ENCODE measurements at places on chromosomes 5 and 9.

DNA sequence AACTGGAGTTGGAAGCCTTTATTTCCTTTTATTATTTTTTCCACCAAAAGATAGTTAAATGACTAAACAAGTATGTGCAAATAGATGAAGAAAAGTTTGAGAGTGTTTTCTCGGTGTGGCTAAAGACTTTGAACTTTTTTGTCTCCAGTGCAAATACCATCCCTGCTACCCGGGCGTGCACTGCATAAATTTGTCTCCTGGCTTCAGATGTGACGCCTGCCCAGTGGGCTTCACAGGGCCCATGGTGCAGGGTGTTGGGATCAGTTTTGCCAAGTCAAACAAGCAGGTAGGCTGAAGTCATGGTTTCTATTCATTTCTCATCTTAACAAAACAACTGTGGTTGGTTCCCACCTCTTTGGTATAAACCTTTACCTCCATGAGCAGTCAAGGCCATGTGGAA, 26.4 kb downstream of the THBS4 start:
- DNase-seq = no peak

- peak; percentile 15 for DNase-seq
Measured at GRCh38 chr9:130118841-130119518, 53.2 kb upstream of the NCS1 start.

DNA sequence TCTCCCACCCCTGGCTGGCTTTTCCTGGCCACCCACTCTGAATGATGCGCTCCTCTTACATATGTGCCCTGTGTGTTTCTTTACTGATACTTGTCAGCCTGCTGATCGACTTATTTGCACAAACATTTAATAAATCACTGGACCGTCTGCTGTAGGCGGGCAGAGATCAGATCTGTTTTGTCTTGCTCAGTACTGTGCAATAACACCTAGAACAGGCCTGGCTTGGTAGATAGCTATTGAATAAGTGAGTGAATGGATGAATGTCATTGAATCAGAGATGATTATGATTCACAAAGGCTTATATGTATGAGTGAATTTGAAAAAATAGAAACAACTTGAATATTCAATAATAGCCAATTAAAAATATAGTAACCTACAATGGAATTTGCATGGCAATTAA, 165.1 kb downstream of the RGS3 start:
- DNase-seq = no peak

DNA sequence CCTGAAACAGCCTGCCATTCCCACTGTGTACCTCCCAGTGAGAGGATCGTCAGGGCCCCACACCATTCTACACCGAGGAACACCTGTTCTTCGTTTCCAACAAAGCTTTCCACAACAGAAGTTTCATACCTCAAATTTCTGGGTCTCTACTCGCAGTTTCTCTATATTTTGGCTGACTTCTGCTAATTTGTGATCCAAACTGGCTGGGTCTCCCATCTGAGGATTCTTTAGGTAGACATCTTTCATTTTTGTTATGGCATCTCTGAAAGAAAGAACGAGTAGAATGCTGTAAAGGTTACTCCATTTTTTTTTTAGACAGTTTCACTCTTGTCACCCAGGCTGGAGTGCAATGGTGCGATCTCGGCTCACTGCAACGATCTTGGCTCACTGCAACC, 67.5 kb downstream of the USP20 start:
- no peak for DNase-seq

- no peak for DNase-seq
Measured at GRCh38 chr9:136741883-136742571, 713 bp downstream of the LCN10 start.

DNA sequence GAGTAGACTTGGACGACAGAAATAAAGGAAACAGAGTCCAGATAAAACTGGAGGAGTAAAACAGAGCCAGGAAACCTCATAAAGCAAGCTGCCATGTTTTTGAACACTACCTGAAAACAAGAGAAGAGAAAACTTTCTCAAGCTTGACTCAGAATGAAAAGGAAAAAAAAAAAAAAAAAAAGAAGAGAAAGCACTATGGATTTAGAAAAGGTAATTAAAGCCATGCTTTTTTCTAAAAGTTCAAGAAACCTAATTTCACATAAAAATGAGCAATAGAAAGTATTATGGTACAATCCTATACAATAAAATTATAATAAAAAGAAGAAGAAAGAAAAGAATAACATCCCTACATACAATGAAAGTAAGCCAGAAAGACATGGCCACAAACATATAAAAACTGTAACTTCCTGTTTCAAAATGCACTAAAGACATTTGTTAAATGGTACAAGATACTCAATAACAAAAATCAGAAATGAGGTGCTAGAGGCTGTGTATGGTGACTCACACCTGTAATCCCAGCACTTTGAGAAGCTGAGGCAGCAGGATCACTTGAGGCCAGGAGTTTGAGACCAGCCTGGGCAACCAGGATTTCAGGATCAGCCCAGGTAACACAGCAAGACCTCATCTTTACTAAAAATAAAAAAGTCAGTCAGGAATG, 129.5 kb downstream of the SIL1 start:
- no peak for DNase-seq

- peak; percentile 15 for DNase-seq
Measured at GRCh38 chr9:806285-807156, 35.0 kb upstream of the DMRT1 start.

DNA sequence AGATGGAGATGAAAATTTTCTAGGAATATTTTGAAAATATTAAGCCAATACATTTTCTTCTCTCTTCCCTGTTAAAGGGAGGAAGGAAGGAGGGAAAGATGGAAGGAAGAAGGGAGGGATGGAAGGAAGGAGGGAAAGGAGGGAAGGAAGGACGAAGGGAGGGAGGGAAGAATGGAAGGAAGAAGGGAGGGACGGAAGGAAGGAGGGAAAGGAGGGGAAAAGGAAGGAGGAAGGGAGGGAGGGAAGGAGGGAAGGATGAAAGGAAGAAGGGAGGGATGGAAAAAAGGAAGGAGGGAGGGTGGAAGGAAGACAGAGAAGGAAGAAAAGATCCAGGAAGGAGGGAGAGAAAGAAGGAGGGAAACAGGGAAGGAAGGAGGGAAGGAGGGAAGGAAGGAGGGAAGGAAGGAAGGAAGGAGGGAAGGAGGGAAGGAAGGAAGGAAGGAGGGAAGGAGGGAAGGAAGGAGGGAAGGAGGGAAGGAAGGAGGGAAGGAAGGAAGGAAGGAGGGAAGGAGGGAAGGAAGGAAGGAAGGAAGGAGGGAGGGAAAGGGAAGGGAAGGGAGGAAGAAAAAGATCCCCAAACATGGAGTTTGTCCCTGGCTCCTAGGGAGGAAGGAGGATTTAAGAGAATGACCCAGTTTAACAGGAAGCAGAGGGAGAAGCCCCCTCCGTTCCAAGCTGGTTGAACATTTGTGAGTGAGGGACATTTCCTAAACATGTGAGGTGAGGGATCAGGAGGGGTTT, 70.3 kb upstream of the NEURL1B start:
- no peak for DNase-seq

GRCh38 chr9:91158286-91158685, 203.4 kb downstream of the AUH start:
- no peak for DNase-seq

GRCh38 chr5:57012511-57012910, 60.6 kb upstream of the MIER3 start:
- DNase-seq = no peak

DNA sequence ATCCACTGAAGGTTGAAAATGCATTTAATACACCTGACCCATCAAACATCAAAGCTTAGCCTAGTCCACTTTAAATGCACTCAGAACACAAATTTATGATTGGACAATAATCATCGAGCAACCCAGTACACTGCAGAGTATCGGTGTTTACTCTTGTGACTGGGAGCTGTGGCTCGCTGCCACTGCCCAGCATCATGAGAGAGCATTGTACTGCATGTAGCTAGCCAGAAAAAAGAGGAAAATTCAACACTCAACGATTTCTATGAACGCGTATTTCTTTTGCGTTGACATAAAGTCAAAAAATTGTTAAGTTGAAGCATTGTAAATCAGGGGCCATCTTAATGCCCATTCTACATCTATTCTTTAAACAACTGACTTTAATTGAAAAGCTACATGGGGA, 95.1 kb upstream of the CD180 start:
- no peak for DNase-seq

DNA sequence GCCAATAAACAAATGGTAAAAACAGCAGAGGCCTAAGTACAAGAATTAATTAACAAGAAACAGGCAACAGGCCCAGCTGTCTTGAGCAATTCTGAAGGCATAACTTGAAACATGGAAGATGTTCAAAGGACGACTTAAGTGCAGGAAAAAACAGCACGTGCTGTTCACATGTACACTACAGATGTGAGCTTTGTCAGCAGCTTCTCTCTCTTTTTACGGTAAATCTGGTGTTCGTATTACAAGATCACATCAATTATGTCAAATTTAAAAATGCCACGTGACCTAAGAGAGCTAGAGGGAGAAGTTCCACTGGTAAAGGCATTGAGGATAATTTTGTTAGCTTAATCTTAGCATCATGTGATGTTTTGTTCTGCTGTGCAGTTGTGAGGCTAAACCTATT, 281.1 kb downstream of the PSAT1 start:
- no peak for DNase-seq

- no peak for DNase-seq
Measured at GRCh38 chr5:135703016-135703550, 124.3 kb upstream of the CXCL14 start.

DNA sequence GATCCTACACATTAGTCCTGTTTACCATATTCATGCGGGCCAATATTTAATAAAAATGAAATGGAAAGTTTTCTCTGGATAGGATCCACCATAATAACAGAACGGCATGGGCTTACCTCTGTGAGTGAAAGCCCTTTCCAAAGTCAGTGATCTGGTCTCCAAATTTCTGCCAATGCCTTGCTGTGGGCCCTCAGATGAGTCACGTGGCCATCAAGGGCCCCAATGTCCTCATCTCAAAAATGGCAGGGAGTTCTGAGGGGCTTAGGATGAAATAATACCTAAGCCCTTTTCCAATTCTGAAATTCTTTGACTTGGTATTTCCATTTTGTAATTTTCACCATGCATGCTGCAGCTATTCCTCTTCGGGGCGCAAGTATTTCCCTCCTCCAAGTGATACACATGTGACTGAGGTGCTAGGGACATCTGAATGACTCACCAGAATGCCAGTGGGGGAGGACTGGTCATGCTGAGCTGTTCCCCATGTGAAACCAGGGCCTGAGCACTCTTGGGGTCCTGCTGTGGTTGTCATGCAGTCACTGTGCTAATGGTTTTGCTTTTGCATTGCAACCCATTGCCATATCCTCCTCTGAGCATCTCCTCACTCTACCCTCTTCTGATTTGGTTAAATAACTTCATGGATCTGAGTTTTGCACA, 35.0 kb downstream of the ITK start:
- no peak for DNase-seq

GRCh38 chr9:107155244-107155817, 127.7 kb upstream of the RAD23B start:
- no peak for DNase-seq

GRCh38 chr5:77915346-77915745, 139.2 kb upstream of the TBCA start:
- DNase-seq = no peak

DNA sequence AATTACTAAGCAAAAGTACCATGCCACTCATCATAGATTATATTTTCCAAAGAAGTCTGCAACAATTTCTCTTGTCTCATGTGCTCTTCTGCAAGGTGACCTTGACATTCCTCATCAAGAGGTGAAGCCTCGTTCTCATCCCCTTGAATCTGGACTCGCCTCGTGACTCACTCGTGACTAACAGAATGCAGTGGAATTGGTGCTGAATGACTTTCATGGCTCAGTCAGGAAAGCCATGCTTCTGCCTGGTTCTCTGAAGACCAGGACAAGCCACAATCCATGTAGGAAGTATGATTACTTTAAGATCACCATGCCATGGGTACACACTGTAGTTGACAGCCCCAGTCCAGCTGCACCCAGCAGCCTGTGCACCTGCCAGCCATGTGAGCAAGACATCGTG, 335.8 kb downstream of the GADD45G start:
- no peak for DNase-seq

GRCh38 chr5:87411973-87412629, 629 bp downstream of the CCNH start:
- DNase-seq = no peak

DNA sequence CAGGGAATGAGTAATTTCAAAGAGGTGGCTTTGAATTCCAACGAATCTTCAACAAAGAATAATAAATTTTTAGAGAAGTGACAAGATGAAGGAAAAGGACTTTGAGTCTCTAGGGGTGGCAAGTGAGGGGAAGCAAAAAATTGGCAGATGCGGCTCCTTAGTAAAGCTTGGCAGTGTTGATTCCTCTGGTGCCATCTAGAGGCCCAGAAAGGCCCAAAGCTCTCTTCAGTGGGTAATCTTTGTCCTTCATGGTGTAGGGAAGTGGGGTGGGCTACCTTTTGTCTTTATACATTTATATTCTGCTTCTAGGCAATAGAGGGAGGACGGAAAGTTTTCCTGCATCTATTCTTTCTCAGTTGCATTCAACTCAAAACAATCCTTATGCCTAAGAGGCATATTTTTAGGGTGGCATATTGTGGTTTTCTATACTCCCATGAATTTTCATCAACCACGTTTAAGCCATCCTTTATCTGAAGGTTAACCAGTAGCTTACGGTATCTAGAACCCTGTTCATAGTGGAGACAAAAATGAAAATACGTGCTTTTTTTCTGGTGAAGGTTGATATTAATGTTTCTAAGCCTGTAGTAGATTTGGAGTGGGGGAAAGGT, 17.5 kb upstream of the ROPN1L start:
- DNase-seq = no peak

DNA sequence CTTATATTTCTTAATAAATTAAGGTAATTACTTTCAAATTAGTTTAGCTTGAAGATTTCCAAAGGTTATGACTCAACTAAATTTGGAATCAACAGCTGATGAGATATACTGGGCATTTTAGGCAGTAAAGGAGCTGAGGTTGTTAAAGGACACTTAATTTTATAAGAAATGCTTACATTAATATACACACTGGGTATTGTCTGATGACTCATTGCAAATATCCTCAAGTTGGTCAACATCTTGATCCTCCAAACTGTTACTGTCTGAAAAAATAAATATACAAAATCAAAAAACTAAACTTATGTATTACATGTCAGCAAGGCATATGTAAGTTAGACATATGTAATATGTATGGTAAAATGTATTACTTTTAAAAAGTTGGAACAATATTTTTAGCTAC, 3.4 kb downstream of the GFM2 start:
- DNase-seq = no peak

- no peak for DNase-seq
Measured at GRCh38 chr5:52989781-52990527, 802 bp downstream of the ITGA2 start.
